ENCODE measurements at places on chromosomes 7 and 10. TPM values are rescaled to one million over a fixed set of nuclear protein-coding genes. Genes with fewer than 3 reads are reported as not detected.
A peak's percentile ranks its signal among the peaks of the same experiment; 100 is the strongest.

GRCh38 chr10:31064348-31064747 is 32.7 kb upstream of the ZNF438 start:
- DNase-seq, result no peak

GRCh38 chr7:52670608-52671225 is 364.7 kb upstream of the POM121L12 start:
- peak; percentile 66 for DNase-seq

DNA sequence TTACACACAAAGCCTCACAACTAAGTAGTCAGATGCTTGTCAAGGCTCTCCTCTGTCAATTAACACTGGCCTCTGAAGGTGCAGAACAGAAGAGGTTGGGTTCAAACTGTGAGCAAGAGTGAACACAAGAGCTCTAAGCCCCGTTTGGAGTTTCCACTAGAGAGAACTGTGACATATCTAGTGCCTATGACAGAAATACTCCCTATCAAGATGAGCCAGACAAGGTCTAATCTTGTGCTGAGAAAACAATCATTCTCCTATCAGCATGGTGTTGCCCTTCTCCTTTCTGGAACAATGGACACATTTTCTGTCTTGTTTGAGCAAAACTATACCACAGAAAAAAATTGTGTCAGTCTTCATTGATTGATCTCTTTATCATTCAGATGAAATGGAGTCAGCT is 62.4 kb upstream of the CCDC71L start:
- no peak for DNase-seq

DNA sequence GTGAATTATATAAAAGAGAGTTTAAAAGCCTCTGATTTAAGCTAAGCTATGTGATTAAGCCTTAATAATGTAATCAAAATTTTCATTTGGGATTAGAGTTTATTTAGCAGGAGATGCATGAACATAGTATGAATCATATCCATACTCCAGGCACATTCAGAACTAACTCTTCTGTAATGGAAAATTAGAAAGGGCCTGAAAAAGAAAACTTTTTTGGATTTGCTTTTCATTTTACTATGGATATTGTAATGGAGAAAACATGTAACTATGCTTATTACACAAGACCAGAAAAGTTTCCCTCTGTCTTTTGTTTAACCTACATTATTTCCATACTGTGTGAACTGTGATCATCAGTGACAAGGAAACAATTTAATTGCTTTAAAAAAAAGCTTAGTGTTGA is 22.0 kb downstream of the TES start:
- DNase-seq, result no peak

- no peak for DNase-seq
These were observed 121.6 kb downstream of the EGFR start for GRCh38 chr7:55140221-55140940.

- DNase-seq, result no peak
These were observed 111.2 kb downstream of the ZMYND11 start for GRCh38 chr10:246431-246830.

GRCh38 chr7:104958371-104958865 is 55.6 kb upstream of the KMT2E start:
- DNase-seq, result no peak

GRCh38 chr10:114258274-114258840 is 19.3 kb downstream of the VWA2 start:
- no peak for DNase-seq

GRCh38 chr10:95785942-95786669 is 30.1 kb downstream of the ENTPD1 start:
- DNase-seq, result peak; percentile 12

GRCh38 chr7:22576612-22577469 is 76.9 kb upstream of the STEAP1B start:
- no peak for DNase-seq

DNA sequence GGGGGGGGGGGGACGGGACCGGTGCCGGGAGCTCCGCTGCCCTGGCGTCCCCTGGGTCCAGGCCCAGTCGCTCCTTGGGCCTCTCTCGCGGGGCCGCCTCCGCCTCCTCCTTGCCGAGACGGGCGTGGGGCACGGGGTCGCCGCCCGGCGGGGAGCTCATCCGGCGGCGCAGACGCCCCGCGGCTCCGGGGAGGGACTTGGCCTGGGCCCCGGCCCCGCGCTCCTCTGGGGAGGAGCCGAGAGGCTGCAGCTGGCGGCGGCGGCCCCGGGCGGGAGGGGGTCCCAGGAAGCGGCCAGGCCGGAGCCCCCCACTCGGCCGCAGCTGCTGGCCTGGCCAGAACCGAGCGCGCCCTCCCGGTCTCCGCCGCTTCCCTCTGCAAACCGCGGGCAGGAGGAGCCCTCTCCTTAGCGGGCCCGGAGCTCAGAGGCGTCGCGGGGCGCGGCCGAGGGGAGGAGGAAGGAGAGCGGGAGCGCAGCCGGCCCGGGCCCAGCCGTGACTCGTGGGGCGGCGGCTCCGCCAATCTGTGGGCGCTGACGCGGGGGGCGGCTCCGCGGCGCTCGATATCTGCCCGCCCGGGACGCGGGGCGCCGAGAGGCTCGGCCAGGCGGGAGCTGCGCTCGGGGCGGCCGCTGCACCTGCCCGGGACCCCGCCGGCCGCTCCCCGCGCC is at the start of gene FAM20C:
Gene FAM20C (plus strand): TSS at position 591 of the 669 bp plus-strand sequence. CDS start 629 bp downstream, outside the sequence.
- DNase-seq, result peak; percentile 77

GRCh38 chr7:143285470-143285778 is 666 bp downstream of the TMEM139 start:
- DNase-seq, result no peak

- DNase-seq, result peak; percentile 9
These were observed 1.6 kb downstream of the BEND7 start for GRCh38 chr10:13526948-13527863.

DNA sequence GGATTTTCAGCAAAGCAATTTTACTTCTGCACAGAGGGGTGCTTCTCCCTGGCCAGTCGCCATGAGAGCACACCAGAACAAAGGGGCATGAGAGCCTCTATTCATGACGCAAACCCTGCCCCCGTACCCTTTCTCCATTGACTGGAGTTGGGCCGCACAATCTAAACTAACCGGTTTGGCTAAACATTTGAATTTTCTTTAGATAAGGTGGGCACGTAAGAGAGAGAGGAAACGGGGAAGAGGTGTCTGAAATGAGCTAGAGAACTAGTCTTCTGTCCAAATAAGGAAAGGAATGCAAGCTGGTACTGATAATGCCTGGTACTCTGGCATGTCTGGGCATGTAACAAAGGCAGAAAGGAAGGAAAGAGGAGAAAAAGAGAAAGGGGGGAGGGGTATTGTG is 13.2 kb upstream of the SCIN start:
- no peak for DNase-seq

DNA sequence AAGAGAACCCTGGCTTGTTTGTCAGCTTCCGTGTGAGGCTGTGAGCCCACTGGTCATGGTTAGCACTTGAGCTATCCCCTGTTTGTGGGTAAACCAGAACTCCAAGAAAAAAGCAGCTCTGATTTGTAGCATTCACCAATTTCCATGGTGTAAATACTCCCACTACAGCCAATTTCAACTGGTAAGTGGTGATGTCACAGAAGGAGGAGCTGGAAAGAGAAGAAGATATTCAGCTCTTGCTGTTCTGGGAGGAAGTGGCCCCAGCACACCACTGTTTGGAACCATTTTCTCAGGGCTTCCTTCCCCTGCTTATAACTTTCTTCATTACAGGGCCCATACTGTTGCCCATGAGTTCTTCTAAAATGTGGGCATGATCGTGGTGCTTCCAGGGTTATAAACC is 500.1 kb upstream of the ZMIZ1 start:
- DNase-seq, result no peak

- DNase-seq, result no peak
These were observed 17.5 kb upstream of the LYZL2 start for GRCh38 chr10:30647089-30647488.

- DNase-seq, result no peak
These were observed 125.3 kb upstream of the STARD3NL start for GRCh38 chr7:38052786-38053185.

DNA sequence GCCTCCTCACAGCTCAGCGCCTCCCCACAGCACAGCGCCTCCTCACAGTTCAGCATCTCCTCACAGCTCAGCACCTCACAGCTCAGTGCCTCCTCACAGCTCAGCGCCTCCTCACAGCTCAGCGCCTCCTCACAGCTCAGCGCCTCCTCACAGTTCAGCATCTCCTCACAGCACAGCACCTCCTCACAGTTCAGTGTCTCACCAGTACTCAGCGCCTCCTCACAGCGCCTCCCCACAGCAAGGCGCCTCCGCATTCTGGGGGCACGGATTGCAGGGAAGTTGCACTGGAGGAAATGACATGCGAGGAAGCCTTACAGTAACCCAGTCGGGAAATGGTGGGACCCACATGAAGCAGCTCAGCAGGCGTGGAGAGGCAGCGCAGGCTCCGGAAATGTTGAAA is 271.6 kb downstream of the WDR37 start:
- DNase-seq, result no peak

DNA sequence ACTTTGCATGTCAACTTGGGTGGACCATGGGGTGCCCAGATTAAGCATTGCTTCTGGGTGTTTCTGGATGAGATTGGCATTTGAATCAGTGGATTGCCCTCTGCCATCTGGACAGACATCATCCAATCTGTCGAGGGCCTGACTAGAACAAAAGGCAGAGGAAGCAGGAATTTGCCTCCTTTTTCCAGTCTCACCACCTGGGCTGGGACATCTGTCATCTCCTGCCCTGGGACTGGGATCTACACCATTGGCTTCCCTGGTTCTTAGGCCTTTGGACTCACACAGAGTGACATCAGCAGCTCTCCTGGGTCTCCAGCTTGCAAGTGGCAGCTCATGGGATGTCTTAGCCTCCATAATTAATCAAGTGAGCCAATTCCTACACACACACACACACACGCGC is 10.3 kb downstream of the SLC13A4 start:
- DNase-seq, result no peak

GRCh38 chr10:4120096-4120853 is 335.3 kb upstream of the KLF6 start:
- no peak for DNase-seq

- no peak for DNase-seq
These were observed 33.2 kb downstream of the PITRM1 start for GRCh38 chr10:3139216-3139910.

- DNase-seq, result no peak
These were observed 72.1 kb downstream of the DNMBP start for GRCh38 chr10:99937630-99938029.

DNA sequence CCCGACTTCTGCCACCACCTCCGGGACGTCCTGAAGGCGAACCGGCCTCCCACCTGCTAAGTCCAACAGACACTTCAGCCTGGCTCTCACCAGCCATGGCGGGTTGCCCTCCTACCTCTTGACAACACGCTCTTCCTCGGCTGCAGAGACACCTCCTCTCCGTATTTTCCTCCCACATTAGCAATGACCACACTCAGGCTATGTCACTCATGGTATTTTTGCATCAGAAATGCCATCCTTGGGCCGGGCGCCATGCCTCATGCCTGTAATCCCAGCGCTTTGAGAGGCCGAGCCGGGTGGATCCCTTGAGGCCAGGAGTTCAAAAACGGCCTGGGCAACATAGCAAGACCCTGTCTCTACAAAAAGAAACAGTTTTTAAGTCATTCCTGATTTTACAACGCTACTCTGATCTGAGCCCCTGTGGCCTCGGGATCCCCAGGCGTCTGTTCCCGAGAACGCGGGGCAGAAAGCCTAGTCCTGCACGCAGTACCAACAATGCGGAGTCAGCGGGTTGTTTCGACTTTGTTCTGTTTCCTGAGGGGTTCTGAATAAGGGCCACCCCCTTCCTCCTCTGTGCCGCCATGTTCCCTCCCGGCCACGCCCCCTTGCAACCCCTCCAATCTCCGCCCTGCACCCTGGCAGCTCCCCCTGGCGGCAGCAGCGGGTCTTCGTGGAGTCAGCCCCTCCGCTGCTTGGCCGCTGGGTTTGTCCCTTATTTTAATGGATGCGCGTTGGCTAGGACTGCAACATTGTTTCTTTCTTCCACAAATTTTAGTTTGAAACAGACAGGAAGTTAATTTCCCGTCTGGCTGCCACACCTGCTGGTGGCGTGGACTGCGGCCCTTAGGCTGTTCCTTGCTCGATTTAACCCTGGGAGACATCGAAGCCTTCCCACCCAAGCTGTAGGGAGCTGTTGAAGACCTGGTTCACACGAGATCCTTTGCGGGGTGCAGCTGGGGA is 9.7 kb upstream of the ZFAND2A start:
- peak; percentile 75 for DNase-seq

GRCh38 chr10:63200431-63200830 is 67.3 kb downstream of the NRBF2 start:
- DNase-seq, result peak; percentile 35

GRCh38 chr7:152851326-152851725 is 91.8 kb downstream of the ACTR3B start:
- DNase-seq, result no peak

GRCh38 chr10:11330383-11331045 is 280.9 kb downstream of the USP6NL start:
- DNase-seq, result no peak

GRCh38 chr10:110399106-110399964 is 94.6 kb upstream of the SMNDC1 start:
- no peak for DNase-seq

DNA sequence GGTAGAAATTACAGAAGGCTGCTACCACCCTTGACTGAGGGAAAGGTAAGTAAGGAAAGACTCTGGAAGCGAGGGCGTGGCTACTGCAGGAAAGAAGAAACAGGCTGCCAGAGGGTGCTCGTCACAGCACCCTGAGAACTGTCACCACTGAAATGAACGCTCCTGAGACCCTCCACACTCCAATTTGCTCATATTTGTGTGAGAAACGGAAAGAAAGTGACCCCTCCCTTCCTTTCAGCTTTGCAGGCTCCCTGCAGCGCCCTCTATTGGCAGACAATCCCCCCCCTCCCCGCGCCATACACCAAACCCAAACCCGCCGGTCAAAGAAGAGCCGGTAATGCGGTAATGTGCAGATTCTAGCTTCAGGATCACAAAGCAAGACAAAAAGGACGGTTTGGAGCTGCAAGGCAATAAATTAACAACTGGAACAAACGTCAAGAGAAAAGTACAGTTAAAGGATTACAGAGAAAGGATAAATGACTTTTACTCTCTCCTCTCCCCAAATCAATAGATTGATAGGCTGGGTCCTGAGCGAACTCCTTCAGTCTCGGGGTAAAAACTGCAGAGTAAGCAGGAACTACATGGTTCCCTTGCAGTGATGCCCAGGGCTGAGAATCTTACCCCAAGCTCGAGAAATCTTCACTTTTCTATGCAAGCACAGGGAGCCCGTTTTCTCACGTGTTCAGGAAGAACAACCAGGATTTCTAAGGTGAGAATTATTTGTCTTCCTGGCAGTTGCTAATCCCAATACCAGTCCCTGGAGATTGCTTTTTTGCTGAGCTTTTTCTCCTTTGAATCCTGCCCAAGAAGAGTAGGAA is 47.6 kb downstream of the STEAP1B start:
- DNase-seq, result peak; percentile 81

The LRIT1 gene
- total RNA-seq, result not detected

The CAMK2B gene
- 0.31 TPM for total RNA-seq

The ACTL6B gene
- total RNA-seq, result not detected

The NRG3 gene
- total RNA-seq, result 1.9 TPM

The FGL2 gene
- not detected for total RNA-seq

The TRPV5 gene
- total RNA-seq, result not detected

The SLC29A3 gene
- 2.5 TPM for total RNA-seq

The FAM237B gene
- total RNA-seq, result not detected

The PROSER2 gene
- total RNA-seq, result 2.0 TPM

The SPDYE2 gene
- not detected for total RNA-seq

The SCIN gene
- not detected for total RNA-seq

The CLRN3 gene
- total RNA-seq, result 0.12 TPM

The NACAD gene
- 0.39 TPM for total RNA-seq
